ENCODE measurements at places on chromosomes 5 and 9. TPM values are rescaled to one million over a fixed set of nuclear protein-coding genes. Genes with fewer than 3 reads are reported as not detected.

The FOXD4L5 gene
- total RNA-seq: not detected

The RHOBTB3 gene
- total RNA-seq: 134 TPM

The CRB2 gene
- total RNA-seq: not detected

The WNT8A gene
- total RNA-seq: not detected

The SIT1 gene
- not detected for total RNA-seq

The HMGXB3 gene
- 21.1 TPM for total RNA-seq

The LCN1 gene
- not detected for total RNA-seq

The OR2V1 gene
- not detected for total RNA-seq

The STK32A gene
- 0.77 TPM for total RNA-seq

The SHISAL2B gene
- total RNA-seq: not detected

The PHAX gene
- total RNA-seq: 75.1 TPM

- DNase-seq: no peak
Measured at GRCh38 chr5:91357012-91357634, 26.0 kb downstream of the ARRDC3 start.

DNA sequence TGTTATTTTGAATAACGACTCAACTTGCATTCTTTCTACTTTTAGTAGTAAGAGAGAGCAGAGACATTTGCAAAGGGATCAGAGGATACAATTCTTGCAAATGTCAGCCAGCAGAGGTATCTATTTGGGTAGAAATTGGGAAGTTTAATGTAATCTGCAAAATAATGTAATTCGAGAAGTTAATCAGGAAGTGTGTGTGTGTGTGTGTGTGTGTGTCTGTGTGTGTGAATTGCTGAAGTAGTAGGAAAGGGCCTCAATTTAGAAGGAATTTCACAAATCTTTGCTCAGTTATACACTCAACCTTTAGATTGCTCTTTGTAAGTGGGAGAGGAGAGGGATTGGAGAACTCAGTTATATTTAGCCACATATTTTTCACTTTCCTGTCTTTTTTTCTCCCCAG lies 11.0 kb upstream of the IFNA1 start:
- no peak for DNase-seq

- DNase-seq: no peak
Measured at GRCh38 chr5:67273689-67274356, 77.2 kb upstream of the CD180 start.

DNA sequence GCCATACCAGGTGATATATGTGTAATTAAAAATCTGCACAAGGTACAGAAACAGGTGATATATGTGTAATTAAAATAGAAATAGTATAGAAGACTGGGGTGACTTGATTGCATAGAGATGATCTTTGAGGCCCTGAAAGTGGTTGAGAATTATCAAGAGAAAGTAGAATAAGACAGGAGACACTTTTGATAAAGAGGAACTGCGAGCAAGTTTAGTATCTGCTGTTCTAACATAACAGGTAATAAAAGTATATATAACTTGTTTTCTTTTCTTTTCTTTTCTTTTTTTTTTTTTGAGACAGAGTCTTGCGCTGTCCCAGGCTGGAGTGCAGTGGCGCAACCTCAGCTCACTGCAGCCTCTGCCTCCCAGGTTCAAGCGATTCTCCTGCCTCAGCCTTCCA lies 5.4 kb downstream of the SNX2 start:
- no peak for DNase-seq

DNA sequence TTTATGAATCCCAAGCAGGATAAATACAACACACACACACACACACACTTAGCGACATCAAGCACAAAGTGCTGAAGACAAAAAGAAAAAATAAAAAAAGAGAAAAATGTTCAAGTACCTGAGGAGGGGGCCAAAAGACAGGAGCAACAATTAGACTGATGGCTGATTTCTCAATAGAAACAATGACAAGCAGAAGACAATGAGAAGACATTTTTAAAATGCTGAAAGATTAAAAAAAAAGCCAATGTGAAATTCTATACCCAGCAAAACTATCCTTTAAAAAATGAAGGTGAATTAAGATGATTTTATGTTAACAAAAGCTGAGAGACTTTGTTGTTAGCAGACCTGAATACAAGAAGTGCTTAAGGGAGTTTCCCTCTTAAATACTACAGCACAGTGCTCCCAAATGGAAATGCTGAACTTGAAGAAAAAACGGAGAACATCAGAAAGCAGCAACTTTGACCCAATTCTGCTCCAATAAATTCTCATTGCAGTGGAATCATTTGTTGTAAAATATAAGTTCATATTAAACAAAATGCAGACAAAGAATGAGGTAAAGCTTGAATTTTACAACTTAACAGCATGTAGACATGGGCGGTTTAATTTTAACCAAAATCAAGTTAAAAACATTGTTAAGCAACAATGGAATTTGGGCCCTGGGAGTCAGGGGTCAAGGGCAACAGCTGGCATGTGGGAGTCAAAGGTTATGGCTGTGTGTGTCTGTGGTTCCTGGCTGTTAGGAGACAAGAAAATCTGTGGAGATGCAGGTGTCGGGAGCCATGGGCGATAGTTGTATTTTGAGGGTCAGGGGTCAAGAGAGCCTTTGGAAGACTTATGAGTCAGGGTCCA lies 776 bp upstream of the RANBP17 start:
- DNase-seq: no peak

DNA sequence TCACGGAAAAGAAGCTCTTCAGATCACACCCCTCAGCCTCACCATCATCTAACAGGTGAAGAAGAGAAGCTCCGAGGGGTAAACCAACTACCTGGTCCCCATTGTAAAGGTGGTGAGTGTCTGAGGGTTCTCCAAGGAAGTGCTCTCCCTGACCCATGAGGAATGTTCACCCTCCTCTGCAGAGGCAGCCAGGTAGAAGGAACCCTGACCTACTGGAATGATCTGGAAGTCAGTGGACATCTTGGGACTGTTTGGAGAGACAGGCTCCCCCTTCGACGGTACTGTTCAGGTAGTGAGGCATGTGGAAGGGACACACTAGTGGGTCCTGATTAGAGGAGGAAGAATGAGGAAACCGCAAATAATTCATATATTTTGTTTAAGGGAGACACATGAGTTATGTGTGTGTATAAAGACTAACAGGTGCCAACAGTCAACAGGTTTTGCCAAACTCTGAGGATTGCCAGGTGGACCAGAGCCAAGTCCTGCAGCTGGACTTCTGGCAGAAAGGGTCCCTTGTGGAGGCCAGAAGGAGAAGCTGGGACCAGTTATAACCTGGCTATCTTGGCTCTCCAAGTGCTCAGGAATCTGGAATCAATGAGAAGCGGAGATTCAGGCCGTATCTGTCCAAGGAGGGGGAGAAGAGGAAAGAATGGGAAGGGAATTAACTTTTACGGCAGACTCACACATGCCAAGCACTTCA lies 3.0 kb upstream of the ZBTB34 start:
- no peak for DNase-seq

- DNase-seq: no peak
Measured at GRCh38 chr5:163252950-163253349, 184.4 kb upstream of the CCNG1 start.

DNA sequence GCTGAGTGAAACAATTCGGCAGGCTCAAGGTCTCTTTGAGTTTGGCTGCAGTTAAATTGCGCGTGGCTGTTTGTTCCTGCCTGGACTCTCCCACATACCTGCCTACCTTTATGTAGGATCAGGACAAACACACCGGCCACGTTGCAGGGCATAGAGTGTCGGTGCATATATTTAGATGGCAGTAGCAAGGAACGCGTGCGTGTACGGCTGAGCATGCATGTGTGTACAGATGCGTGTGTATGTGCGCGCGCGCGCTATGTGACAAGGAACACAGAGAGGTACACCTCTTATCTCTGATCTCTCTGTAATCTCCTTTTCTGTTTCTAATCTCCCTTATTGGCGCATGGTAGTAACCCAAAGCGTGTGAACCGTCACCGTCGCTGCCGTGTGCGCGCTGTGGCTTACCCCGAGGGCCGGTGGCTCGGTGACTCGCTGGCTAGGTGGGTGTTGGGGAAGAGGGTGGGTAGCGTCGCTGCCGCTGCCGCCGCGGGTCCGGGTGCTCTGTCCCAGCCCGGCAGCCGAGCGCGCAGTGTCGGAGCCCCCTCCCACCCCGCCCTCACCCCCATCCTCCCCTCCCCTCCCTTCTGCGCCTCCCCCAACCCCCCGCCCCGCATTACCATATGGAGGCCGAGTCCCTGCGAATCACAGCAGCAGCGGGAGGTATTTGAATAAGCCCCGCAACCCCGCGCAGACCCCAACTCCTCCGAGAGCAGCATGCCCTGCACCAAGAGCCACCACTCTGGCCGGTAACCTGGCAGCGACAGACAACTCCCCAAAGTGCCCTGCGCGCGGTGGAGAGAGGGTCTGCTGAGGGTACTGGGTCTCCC lies 204.8 kb downstream of the MEF2C start:
- no peak for DNase-seq

DNA sequence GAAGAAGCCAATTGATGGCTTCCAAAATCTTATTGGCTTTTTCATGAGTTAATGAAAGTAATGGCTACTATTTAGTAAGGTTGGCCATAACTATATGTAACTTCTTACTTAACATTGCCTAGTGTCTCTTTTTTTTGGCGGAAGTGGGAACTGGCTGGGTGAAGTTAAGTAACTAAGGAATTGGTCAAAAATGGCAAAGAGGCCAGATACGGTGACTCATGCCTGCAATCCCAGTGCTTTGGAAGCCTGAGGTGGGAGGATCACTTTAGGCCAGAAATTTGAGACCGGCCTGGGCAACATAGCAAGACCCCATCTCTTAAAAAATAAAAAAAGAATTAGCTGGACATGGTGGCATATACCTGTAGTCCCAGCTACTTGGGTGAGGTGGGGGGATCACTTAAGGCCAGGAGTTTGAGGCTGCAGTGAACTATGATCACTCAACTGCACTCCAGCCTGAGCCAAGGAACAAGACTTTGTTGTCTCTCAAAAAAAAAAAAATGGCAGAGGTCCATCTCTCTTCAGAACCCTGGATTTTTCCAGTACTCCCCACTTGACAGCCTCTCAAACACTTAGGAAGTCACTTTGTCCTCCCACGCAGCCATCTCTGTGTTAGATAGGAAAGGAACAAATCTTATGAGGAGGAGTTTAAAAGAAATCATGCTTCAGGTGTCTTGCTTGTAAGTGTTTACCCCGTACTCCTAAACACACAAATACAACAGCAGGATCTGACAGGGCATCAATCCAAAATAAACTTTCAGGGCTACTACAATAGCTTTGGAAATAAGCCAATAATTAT lies 75.7 kb downstream of the TEK start:
- no peak for DNase-seq

- DNase-seq: no peak
Measured at GRCh38 chr5:148543727-148544126, 110.6 kb downstream of the HTR4 start.

DNA sequence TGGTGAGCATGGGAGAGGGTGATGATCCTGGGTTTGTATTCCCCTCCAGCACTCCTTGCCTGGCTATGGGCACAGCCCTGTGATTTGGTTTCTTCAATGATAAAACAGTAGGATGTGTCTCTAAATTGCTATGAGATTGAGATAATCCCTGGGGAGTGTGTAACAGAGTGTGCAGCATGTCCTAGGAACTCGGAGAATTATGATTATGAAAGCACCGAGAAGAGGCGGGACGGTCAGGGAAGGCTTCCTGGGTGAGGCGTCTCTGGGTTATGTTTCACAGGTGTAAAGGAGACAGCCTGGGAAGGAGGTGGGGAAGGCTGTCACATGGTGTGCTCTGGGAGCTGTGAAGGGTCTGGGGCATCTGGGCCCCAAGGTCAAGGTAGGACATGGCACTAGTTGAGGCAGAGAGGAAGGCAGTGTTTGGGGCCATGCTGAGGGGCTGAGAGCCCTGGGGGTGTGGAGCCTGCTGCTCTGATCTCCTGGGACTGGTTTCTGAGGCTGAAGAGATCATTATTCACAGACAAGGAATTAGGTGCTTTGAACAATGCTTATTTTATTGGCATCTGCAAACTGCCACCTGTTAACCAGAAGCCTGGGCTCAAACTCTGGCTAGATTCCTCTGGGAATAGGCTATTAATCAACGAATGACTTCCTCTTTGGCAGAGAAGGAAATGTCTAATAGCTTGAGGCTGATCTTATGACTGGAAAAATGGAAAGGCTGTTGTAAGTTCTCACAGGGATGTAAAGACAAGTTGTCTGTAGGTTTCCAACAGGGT lies 73.8 kb upstream of the IL12B start:
- DNase-seq: no peak

- no peak for DNase-seq
Measured at GRCh38 chr5:173542159-173542558, 74.3 kb downstream of the BOD1 start.

- no peak for DNase-seq
Measured at GRCh38 chr9:109535365-109535764, 37.3 kb upstream of the PTPN3 start.

GRCh38 chr5:39218482-39219402 lies 621 bp downstream of the FYB1 start:
- DNase-seq: no peak

GRCh38 chr5:691817-692528 lies 1.2 kb downstream of the TPPP start:
- no peak for DNase-seq

DNA sequence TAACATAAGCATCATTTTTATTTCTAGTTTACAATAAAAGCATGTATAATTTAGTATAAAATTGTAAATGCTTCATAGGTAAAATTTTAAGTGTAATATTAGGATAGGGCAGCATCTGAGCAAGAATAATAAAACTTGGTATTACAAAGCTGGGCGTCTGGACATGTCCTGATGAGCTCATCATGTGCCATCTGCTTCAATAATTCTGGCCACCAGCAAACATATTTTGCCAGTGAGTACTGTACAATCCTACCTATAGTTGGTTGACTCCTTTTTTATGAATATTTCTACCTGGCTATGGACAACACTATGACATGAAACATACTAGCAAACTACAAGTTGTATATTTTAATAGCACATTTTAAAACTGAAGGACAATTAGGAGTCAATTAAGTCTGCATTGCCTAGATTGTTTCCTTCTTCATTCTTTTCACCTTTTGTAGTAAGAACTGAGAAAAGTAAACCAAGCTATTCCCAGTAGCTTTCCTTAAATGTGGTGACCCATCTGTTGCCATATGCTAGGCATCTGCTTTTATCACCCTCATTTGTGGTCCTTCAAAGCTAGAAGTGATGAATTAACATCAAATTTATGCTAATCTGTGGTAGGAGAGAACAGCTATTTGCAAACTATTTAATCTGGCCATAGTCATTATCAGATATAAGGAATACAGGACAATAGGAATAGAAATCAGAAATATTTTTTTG lies 23.4 kb downstream of the LURAP1L start:
- DNase-seq: no peak

- peak; percentile 53 for DNase-seq
Measured at GRCh38 chr5:142108432-142109330, at the start of gene NDFIP1. TSS of gene NDFIP1 (plus strand) at chr5:142108779. CDS start at chr5:142108975, 196 bp downstream.

DNA sequence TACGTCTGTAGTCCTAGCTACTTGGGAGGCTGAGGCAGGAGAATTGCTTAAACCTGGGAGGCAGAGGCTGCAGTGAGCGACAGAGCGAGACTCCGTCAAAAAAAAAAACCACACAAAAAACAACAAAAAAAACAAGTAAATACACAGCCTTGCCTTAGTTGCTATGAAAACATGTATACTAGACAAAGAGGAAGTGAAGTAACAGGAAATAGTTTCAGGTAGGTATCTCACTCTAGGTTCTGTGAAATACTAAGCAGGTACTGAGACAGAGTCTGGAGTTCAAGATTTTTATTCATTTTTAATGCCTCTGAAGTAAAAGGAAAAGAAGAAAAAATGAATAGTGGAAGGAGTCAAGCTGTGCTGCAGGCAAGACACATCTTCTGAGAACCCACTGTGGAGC lies 687.9 kb upstream of the RGMB start:
- no peak for DNase-seq

GRCh38 chr5:9470410-9470809 lies 75.5 kb downstream of the SEMA5A start:
- no peak for DNase-seq

GRCh38 chr5:23268136-23268535 lies 239.3 kb upstream of the PRDM9 start:
- peak; percentile 40 for DNase-seq

All from H4 (cell line).